ENCODE measurements at places on chromosomes 11 and 22. TPM values are rescaled to one million over a fixed set of nuclear protein-coding genes. Genes with fewer than 3 reads are reported as not detected.

The ACR gene
- 0.36 TPM for total RNA-seq

The PGA5 gene
- 0.80 TPM for total RNA-seq

The BDNF gene
- total RNA-seq = 4.6 TPM

The GLB1L3 gene
- not detected for total RNA-seq

The KCNJ1 gene
- 0.16 TPM for total RNA-seq

The SLC35F2 gene
- total RNA-seq = 0.88 TPM

The OR8D1 gene
- not detected for total RNA-seq

The INS gene
- total RNA-seq = not detected

The MAP4K2 gene
- 14.6 TPM for total RNA-seq

The PLAAT4 gene
- 8.0 TPM for total RNA-seq

The NPAS4 gene
- total RNA-seq = not detected

The EHBP1L1 gene
- 133 TPM for total RNA-seq

The TRIM34 gene
- 1.4 TPM for total RNA-seq

The EPS8L2 gene
- 0.72 TPM for total RNA-seq

The MICAL2 gene
- total RNA-seq = 87.8 TPM

The MLC1 gene
- total RNA-seq = 0.80 TPM

The DDX25 gene
- total RNA-seq = not detected

The EP300 gene
- total RNA-seq = 27.1 TPM

The MMP13 gene
- not detected for total RNA-seq

The FXYD2 gene
- 0.67 TPM for total RNA-seq

The OSM gene
- 2.8 TPM for total RNA-seq

The EHD1 gene
- 38.8 TPM for total RNA-seq

The OR51E2 gene
- total RNA-seq = not detected

The BCO2 gene
- total RNA-seq = 51.8 TPM

The POTEH gene
- total RNA-seq = not detected

The SOX6 gene
- 25.1 TPM for total RNA-seq

The SCGB1D2 gene
- total RNA-seq = 2.0 TPM

The OR8A1 gene
- not detected for total RNA-seq

The CSKMT gene
- total RNA-seq = 8.7 TPM

The MRGPRE gene
- 0.65 TPM for total RNA-seq

The UCP2 gene
- total RNA-seq = 15.4 TPM

The PAMR1 gene
- 6.7 TPM for total RNA-seq

The ART1 gene
- total RNA-seq = 3.3 TPM

The CCDC73 gene
- total RNA-seq = not detected

The KCNJ4 gene
- 45.2 TPM for total RNA-seq

The ART5 gene
- total RNA-seq = 1.6 TPM

The CASP5 gene
- not detected for total RNA-seq

The SCGB1C1 gene
- not detected for total RNA-seq

The P2RX6 gene
- total RNA-seq = 1.7 TPM

The RBFOX2 gene
- total RNA-seq = 84.8 TPM

The APOL4 gene
- total RNA-seq = not detected

The NLRX1 gene
- 31.0 TPM for total RNA-seq

The GPHA2 gene
- total RNA-seq = not detected

The CRYBB2 gene
- total RNA-seq = not detected

All from heart left ventricle (tissue), 16 donors.